ENCODE measurements at places on chromosomes 3 and 15.

DNA sequence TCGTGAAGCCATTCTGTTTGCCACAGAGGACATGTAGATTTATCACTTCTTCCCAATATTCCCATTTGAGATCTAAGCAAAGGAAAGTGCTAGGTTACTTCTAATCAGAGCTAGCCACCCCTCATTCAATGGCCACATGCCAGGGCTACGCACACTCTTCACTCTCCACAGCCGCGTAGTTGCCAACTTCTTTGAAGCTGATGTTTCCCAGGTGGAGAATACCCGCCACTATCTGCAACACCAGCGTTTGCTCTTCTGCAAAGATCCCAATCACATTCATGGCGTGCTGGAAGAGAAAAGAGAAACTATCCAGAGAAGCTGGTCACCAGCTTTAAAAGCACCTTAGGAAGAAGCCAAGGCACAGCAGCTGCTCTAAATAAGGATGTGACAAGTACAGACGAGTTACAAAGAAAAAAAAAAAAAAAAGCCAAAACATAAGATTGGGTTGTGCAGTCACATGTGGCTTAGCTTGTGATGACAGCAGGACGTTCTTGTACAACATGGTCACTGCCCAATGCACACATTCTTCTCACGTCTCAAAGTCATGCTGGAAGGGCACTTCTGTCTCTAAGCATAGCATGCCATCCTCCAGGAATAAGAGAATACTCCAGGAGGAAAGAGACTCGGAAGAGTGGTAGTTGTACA is 16.4 kb downstream of the LDHAL6B start:
- no peak for DNase-seq

- DNase-seq = peak; percentile 69
These were observed 34.8 kb upstream of the CD47 start for GRCh38 chr3:108125550-108126071.

DNA sequence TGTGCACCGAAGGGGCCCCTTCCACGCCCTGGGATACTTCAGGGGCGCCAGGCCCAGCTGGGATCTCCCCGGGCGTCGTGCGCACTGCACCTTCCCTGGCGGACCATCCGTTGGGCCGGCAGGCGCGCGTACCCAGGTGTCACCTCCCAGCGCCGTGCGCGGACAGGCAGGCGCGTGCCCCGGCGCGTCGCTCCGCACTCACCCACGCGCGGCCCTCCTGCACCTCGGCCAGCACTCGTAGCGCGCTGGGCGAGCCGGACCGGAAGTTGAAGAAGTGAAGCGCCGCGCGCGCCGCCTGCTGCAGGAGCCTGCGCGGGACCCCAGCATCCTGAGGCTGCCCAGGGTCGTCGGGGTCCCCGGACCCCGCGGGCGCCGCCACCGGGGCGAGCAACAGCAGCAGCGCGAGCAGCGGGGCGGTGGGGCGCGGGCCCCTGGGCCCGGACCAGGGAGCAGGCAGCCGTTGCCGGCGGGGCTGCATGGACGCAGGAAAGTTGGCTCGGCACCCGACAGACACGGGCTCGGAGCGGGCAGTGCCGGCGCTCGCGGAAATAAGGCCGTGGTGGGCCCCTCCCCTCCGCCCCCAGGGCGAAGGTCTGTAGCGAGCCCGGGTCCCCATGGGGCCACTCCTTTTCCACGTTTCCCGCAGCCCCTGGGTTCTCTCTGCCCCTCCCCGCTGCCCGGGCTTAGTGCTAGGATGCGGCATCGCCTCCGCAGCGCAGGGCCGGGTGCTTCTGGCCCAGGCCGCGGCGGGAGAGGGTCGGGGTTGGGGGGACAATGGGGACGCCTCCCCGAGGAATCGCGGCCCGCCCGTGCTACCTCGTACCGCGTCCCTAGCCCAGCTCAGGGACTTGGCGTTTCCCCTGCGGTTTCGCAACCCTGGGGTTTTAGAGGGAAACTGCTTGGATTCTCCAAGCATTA is at the start of gene RARRES1:
Gene RARRES1, minus strand, starts transcription at position 520 of the 918 bp plus-strand sequence. Its CDS starts 42 bp downstream, at position 478.
- DNase-seq = peak; percentile 26

GRCh38 chr3:16476636-16477035 is 36.9 kb downstream of the RFTN1 start:
- DNase-seq = no peak

DNA sequence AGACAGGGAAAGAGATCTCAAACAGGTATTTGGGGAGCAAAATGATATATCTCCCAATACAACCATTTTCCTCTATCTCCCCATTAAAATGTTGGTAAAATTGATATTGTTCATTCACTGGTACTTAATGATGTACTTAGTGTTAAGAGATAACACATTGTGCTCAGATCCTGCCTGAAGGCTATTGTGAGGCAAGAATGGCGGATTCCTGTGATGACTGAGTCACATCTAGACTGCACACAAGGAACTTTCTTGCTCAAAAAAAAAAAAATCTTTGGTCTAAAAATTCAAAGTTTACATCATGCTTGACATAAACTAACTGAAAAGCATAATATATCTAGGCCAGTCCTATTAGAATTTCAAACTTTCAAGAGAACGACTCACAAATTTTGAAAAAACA is 171.1 kb upstream of the TTC14 start:
- DNase-seq = no peak

- no peak for DNase-seq
These were observed 259 bp upstream of the CILP start for GRCh38 chr15:65211482-65211982.

GRCh38 chr3:146026547-146026946 is 134.4 kb downstream of the PLOD2 start:
- no peak for DNase-seq

GRCh38 chr3:13146643-13147143 is 73.5 kb upstream of the IQSEC1 start:
- DNase-seq = no peak

DNA sequence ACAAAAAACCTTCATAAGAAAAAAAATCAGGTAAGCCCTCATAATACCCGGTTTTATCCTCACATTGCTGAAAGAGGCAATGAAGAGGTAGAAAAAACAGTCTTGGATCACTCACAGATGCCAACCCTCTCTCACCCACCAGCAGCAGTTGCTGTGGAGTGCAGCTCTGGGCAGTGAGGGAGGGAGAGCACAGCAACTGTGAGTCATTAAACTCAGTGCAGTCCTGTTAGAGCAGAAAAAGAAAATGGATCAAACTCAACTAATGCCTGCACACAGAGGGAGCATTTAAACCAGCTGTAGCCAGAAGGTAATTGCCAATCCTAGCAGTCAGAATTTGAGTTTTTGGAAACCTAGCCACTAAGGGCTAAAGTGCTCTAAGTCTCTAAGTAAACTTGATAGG is 1050.6 kb upstream of the ALCAM start:
- DNase-seq = no peak

DNA sequence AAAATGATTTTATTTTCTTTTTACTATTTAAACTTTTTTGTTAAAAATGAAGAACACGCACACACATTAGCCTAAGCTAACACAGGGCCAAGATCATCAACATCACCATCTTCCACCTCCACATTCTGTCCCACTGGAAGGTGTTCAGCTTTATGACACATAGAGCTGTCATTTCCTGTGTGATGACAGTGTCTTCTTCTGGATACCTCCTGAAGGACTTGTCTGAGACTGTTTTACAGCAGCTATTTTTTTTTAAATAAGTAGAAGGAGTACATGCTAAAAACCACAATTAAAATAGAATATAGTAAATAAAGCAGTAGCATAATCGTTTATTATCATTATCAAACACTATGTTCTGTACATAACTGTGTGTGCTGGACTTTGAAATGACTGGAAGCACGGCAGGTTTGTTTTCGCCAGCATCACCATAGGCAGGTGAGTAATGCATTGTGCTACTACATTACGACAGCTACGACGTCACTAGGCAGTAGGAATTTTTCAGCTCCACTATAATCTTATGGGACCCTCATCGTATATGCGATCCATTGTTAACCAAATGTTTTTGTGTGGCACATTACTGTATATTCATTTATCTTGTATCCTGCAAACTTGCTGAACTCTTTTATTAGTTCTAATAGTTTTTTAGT is 72.8 kb downstream of the KLF15 start:
- DNase-seq = no peak

- DNase-seq = peak; percentile 41
These were observed 5.9 kb downstream of the RNU6-1 start for GRCh38 chr15:67833710-67834511.

DNA sequence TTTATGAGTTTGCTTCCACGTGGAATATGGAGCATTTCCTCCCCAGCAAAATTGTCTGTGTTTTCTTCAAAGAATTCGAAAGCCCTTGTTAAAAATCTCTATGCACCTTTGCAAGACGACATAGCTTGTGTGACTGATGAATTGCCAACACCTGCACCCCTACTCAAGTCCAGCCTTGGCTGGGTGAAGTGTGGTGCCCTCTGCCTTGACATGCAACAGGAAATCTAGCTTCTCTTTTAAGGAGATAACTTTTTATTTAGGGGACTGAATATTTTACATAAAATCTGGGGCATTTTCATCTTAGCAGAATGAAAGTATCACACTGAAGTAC is 647 bp downstream of the HMG20A start:
- DNase-seq = no peak

- no peak for DNase-seq
These were observed 150.2 kb upstream of the BHLHE40 start for GRCh38 chr3:4829031-4829394.

DNA sequence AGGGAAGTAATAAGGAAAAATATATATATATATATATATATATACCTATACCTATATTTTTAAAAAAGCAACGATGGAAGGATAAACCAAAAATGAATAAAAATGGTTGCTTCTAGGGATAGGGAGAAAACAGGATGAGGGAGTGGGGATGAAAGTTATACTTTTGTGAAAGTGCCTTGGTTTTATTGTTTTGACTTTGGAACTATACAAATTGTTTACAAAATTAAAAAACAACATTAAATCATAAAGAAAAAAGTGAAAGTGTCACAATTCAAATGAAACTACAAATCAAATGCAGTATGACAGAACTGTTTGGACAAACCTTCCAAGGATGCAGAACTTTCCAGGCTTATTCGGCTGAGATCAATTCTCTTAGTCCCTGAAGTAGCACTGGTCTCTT is 54.4 kb downstream of the SLC24A1 start:
- no peak for DNase-seq

DNA sequence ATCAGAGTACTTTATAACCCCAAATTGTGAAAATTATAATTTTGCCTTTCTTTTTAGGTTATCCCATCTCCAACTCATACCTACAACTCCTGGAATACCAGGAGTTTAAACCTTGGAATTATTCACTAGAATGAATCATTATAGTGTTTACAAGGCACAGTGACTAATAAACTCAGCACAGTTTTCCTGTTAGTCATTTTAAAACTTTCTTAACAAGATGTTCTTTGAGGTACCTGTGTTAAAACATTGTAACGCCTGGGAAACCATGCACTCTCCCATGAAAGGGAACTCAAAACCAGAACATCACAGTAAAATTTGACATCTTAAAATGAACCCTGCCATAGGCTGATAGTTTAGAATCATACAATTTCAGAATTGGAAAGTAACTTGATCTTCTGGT is 132.4 kb upstream of the OSTN start:
- DNase-seq = no peak

- no peak for DNase-seq
These were observed 4.4 kb downstream of the MTMR14 start for GRCh38 chr3:9653565-9654248.

DNA sequence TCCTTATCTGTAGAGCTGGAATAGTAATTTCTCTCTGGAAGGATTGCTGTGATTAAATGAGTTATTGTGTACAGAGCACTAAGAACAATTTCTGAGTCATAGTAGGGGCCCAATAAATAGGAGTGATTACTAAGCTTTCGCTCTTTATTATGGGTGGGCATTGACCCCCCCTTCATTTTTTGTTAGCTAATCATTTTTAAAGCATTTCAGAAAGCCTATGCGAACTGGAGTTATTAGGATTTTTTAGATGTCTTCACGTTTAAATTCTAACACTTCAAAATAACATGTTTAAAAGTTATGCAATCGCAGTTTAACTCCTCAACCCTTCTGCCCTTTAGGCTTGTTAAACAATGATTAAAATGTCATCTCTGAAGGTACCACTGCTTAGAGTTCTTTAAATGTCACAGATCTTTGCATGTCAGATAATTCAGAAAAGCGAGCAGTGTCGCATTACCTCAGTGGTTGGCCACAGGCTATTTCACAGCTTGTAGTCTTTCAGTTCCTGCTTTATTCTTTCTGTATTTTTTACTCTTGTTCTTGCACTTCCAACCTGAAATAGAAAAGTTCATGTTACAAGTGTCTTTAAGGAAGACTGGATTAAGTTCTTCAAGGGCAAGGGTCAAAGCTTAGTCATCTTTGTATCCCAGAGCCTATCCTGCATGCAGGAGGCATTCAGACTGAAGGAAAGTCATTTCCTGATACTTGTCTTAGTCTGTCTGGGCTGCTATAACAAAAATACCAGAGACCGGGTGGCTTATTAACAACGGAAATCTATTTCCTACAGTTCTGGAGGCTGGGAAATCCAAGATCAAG is 102.9 kb downstream of the FNDC3B start:
- no peak for DNase-seq

DNA sequence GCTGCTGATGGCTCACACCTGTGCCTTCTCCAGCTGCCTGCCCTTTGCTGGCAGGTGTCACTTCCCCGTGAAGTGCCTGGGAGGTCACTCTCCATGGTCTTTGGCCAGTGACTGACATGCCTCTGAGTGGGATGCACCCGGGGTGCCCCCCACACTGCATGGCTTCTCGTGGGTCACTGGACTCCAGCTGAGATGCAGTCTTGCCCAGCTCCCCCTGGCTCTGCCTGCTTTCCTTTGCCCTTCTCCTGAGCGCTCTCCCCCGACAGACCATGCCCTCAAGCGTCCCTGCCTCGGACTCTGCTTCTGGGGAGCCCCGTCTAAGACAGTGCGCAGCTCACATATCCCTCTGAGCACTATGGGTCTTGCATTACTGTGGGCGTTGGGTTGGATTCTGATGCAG is 14.4 kb downstream of the FBLN2 start:
- no peak for DNase-seq

GRCh38 chr15:67792250-67792942 is 32.9 kb upstream of the SKOR1 start:
- DNase-seq = no peak

Measured in activated B cell treated with CpG ODN at 0.5 μM for 24 hours (primary cell).